ENCODE measurements at places on chromosomes 4 and X. TPM values are rescaled to one million over a fixed set of nuclear protein-coding genes. Genes with fewer than 3 reads are reported as not detected.

DNA sequence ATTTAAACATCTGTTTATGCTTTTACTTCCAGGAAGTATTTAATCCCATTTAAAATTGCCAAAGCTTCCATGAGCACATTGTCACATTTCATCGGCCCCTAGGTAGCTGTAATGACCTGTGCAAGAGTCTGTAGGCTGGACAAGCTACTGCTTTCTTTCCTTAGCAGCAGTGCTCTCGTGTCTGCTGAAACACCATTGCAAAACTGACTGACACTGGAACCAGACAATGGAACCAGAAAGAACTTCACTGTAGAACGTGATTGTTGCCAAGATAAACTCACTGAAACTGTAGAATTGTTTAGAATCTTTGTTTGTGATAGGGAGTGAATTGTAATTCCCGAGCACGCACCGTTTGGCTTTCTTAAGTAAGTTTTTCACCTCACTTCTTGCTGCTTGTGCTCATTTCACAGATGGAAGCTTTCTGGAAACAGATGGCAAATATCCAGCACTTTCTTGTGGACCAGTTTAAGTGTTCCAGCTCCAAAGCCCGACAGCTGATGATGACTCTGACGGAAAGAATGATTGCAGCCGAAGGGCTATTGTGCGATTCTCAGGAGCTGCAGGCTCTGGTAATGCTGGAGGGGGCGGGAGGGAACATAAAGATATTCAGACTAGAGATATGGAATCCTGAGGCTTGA lies 36.9 kb downstream of the EVC start:
- DNase-seq, result no peak

DNA sequence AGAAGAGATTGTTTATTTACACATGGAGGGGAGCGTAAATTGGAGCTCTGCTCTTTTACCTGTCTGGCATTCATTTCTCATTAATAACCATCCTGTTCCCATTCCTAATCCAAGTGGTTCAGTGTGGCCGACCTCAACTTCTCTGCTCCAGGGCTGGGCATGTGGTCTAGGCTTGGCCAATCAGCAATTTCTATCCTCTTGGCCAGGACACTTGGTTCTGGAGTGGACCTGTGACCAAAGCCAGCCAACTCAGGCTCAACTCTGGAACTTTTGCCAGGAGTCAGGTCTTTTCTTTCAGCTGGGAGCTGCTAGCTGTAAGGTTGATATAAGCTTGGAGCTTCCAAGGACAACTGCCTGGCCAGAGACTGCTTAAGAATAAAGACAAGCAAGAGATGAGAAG lies 15.6 kb upstream of the RASL11B start:
- no peak for DNase-seq

- peak; percentile 85 for DNase-seq
Measured at GRCh38 chr4:3044870-3045819, 29.2 kb downstream of the HTT-AS start.

DNA sequence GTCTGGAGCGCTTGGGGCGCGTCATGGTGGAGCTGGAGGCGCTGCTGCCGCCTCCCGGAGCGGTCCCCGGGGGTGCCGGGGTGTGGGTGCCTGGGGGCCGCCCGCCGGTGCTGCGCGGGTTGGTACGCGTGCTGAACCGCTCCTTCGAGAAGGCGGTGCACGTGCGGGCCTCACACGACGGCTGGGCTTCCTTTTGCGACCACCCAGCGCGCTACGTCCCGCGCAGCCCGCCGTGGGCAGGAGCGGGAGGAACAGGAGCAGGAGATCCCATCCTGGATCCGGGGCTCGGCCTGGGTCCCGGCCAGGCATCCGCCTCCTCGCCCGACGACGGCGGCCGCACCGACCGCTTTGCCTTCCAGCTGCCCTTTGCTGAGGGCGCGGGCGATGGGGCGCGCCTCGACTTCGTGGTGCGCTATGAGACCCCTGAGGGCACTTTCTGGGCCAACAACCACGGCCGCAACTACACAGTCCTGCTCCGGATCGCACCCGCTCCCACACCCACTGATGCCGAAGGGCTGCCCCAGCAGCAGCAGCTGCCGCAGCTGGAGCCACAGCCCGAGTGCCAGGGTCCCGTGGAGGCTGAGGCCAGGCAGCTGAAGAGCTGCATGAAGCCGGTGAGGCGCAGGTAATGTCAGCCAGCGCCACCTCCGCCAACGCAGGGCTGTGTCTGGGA lies 792 bp downstream of the PPP1R3F start:
- DNase-seq, result no peak

DNA sequence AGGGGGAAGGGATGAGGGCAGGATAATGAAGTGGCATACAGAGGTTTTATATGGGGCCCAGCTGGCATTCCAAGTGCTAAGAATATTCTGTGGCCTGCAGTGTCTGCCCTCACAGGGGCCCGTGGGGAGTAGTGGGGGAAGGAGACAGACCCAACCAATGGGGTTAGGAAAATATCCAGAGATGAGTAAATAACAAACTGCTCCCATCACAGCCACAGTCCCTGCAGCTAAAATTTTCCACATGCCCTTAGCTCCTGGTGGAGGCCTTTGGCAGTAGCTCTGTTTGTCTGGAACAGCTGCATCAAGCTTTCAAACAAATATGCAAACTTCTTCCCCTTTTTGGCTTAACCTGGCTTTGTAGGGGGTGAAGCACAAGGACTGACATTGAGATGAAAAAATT lies 3.1 kb downstream of the SRPX2 start:
- no peak for DNase-seq

DNA sequence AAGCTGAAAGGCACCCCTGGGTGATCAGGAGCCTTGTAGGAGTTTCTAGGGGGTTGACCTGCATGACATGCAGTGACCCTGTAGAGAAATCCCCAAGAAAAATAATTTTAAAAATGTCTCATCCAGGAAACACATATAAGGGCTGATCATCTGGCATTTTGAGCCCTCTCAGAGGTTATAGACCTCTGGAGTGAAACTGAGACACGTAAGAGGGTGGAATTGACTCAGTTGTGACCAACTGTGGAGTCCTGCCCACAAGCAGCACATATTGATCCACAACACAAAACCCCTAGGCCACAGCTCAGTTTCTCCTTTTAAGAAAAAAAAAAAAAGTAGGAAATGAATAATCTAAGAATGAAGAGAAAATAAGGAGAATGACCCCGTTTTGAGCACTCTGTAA lies 32.5 kb upstream of the MTMR8 start:
- DNase-seq, result peak; percentile 9

DNA sequence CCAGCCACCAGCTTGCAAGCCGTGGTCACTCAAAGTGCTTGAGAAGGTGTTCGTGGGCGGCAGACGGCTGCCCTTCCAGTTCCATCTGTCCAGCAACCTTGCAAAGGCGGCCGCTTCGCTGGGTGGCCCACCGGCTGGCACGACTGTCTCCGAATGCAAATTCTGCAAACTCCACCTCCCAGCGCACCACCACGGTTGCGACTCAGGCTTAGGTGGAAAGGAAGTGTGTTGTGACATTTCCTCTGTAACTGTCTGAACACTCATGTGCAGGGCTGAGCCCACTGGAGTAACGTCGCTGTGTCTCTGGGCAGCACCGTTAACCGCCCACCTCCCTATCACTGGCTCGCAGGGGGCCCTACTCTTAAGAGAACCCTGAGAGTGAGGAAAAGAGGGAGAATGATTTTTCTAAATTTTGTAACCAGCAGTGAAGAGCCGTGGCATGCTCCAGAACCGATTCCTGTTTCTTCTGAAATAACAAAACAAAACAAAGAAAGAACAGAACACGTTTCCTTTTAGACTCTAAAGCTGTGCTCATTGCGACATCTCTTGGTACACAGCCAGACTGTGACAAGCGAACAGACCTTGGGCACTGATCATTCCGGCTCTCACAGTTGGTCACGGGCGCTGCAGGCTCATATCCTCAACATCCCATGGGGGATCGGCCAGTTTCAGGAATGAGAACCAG lies at the start of gene P2RY8:
P2RY8 (minus strand) TSS at position 155 of the 685 bp plus-strand sequence. CDS start 70,627 bp downstream, outside the sequence.
- DNase-seq, result peak; percentile 90

GRCh38 chr4:186481998-186482790 lies 73.2 kb downstream of the MTNR1A start:
- DNase-seq, result no peak

- DNase-seq, result no peak
Measured at GRCh38 chr4:139844057-139844456, 178.4 kb downstream of the MGST2 start.

TMEM156 gene
- total RNA-seq, result 28.0 TPM

- no peak for DNase-seq
Measured at GRCh38 chrX:109871121-109871888, 131.6 kb upstream of the TMEM164 start.

INTS12 gene
- total RNA-seq, result 22.7 TPM

DNA sequence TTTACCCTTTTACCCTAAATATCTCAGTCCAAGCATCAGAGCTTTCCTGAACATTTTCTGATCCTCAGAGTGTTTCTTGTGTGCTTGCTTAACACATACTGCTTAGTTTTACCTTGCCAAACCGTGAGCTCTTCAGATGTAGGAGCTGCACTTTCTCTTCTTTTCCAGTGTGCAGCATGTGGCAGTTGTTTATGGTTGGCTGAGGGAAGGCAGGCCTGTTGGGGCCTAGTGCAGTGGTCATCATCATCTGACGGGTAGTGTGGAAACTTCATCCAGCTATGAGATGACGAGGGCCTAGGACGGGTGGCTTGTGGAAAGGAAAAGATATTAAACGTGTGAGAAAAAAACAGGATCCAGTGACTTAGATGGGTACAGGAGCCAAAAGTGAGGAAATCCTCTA lies 21.5 kb downstream of the VBP1 start:
- no peak for DNase-seq

GRCh38 chrX:31136144-31136611 lies 64.3 kb upstream of the FTHL17 start:
- no peak for DNase-seq

GRCh38 chr4:180280076-180280475 lies 1963.1 kb upstream of the TENM3 start:
- DNase-seq, result no peak

UGT2B11 gene
- total RNA-seq, result not detected

DNA sequence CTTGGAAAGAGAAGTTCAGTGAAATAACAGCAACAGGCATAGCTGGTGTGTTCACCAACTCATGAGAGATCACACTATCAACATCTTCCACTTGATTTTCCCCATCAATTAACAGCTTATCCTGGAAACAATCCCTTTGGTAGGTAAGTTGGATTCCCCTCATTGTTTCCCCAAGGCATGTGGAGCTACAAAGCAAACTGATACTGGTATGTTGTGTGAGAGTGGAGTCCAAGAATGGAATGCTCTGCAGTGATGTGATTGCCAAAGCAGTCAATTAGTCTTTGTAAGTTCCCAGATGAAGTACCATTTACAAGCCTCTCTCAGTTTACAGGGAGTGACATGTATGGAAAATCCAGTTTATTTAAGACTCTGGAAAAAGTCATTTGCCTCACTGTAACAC lies 13.7 kb upstream of the XAGE2 start:
- DNase-seq, result no peak

SSX4 gene
- total RNA-seq, result not detected

- no peak for DNase-seq
Measured at GRCh38 chr4:174946246-174946645, 28.1 kb downstream of the ADAM29 start.

PPAT gene
- 37.7 TPM for total RNA-seq

GAGE12E gene
- total RNA-seq, result not detected

MAGEC1 gene
- not detected for total RNA-seq

IL13RA2 gene
- total RNA-seq, result not detected

TREX2 gene
- total RNA-seq, result 0.74 TPM

GRCh38 chrX:4315891-4316290 lies 602.4 kb upstream of the PRKX start:
- DNase-seq, result no peak

DNA sequence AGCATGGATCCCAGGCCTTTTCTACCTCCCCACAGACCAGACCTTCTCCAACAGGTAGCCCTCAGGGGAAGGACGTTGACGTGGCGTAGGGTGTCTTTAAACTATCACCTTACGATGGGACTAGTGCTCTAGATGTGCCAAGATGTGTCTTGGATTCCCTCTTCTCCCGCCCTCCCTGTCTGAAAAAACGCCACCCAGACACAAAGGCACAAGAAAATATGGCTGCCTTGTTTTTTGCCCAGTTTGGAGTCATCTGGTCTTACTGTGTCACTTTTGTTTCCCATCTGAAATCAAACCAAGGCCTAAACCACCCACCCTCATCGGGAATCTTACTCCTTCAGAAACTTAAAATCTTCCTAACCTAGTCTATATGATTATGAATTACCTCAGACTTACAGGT lies 235.4 kb downstream of the OR13H1 start:
- DNase-seq, result no peak

PLXNB3 gene
- 0.69 TPM for total RNA-seq

AFP gene
- not detected for total RNA-seq

DNA sequence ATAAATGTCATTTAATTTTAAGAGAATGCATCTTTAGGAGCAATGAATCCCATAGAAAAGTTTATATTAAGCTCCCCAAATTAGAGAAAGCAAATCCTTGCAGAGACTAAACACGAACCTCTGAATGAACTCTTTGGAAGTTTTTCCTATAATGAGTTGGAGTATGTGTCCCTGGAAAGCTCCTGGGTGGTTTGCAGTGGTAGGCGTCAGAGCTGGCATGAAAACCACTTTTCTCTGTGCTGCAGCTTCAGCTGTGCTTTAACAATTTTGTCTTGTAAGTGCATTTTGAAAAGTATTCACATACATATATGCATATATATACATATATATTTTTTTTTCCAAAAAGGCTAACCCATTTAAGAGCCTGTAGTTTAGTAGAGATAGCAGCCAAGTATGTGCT lies 148.7 kb upstream of the TBC1D9 start:
- DNase-seq, result no peak

GRCh38 chr4:178752954-178753525 lies 1310.8 kb upstream of the AGA start:
- DNase-seq, result no peak

GRCh38 chr4:167100120-167100519 lies 134.2 kb downstream of the SPOCK3 start:
- no peak for DNase-seq

OPHN1 gene
- total RNA-seq, result 0.46 TPM

GRCh38 chr4:163395758-163396157 lies 52.1 kb downstream of the NPY5R start:
- DNase-seq, result no peak

DNA sequence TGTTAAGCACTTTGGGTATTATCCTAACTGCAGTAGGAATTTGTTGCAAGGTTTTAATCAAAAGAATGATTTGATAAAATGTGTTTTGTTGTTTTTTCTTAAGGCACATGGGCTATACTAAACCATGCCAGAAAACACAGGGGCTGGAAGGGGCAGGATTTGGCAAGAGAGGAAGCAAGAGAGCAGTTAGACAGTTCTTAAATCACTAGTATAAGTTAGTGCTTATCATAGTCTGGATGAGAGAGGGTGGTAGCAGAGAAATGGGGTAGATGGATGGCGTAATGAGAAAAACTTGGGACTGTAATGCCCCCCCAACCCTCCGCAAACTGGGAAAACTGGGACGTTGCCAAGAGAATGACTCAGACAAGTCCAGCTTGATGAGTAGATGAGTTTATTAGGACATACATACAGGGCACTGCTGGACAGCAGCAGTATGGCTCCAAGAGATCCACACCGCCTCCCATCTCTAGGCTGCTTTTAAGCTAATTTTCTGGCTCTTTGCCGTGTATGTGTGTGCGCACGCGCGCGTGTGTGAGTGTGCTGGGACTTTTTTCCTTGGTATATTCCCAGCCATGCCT lies 151.5 kb downstream of the PDLIM5 start:
- DNase-seq, result no peak

Data from activated CD4-positive, alpha-beta memory T cell treated with anti-CD3 and anti-CD28 coated beads for 36 hours (primary cell).